ENCODE measurements at places on chromosomes 7 and 10. TPM values are rescaled to one million over a fixed set of nuclear protein-coding genes. Genes with fewer than 3 reads are reported as not detected.

Gene NPS
- not detected for total RNA-seq

Gene TUBB8
- total RNA-seq, result not detected

GRCh38 chr10:75432763-75433162 is 1.3 kb downstream of the LRMDA start:
- no peak for DNase-seq

DNA sequence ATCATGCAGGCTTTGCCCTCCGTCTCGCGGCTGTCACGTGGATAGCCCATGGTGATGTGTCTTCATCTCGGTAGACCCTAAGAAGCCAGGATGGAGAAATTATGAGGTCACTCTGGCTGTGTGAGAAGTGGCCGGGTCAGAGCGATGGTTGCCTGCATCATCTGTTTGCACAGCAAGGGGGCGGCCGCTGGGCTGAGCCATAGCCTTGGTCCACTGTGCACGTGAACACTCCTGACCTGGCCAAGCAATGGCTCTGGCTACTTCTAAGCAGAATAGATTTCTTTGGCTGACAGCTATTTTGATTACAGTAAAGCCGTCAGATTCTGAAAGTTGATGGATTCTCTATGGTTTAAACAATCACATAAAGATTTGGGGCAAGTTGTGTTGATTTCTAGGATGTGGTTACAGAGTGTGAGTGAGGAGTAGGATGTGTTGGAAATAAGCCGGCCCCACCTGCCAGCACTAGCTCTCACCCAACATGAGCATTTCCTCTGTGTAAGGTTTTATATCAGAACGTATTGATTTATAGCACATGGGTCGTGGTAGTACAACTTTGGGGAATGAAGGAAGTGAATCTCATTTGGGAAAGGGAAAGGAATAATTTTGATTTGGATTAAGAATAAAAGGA is 214.4 kb upstream of the GPR26 start:
- no peak for DNase-seq

GRCh38 chr7:22872096-22872807 is 49.6 kb upstream of the TOMM7 start:
- no peak for DNase-seq

DNA sequence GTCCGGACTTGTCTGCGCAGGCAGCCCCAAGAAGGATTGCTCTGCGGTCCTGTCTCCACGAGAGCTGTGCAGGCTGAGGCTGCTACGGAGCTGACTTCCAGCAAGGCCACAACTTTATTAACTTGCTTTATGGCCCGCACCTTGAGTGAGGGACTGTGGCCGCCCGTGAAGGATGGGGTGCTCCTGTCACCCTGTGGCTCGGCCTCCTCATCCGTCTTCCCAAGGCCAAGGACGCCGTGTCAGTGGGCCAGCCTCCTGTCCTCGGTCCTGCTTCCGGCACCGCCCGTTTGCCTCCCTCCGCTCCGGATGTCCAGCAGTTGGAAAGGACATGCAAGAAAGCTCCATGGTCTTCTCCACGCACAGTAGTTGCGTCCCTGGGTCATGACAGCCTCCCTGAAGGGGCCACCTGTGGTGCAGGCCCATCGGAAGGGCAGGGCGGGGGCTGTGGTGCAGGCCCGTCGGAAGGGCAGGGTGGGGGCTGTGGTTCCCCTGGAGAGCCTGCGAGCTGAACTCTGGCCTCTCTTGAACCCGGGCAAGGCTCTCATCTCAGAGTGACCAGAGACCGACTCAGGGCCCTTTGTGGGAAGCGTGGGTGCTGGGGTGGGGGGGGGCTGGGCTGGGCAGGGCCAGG is 87.1 kb downstream of the NKX6-2 start:
- DNase-seq, result no peak

GRCh38 chr10:83724471-83725241 is 414.7 kb upstream of the GHITM start:
- DNase-seq, result no peak

DNA sequence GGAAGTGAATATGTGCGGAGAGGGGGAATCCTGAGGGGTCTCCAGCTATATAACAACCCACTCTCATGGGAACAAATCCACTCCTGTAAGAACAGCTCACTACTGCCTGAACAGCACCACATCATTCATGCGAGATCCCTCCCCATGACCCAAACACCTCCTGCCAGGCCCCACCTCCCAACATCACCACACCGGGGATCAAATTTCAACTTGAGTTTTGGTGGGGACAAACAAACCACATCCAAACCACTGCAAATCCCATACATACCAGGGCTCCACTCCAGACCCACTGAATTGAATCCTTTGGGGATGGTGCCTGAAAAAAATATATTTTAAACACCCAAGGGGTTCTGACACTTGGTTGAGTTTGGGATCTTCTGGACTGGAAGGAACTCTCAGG is 181.5 kb upstream of the PLXNA4 start:
- DNase-seq, result peak; percentile 57
